ENCODE measurements at places on chromosomes 4 and X. TPM values are rescaled to one million over a fixed set of nuclear protein-coding genes. Genes with fewer than 3 reads are reported as not detected.

Gene CSAG3
- not detected for total RNA-seq

Gene IL1RAPL2
- not detected for total RNA-seq

Gene NXF2
- not detected for total RNA-seq

Gene ACOX3
- 26.9 TPM for total RNA-seq
